Activated CD8-positive, alpha-beta memory T cell treated with anti-CD3 and anti-CD28 coated beads for 4 hours (primary cell): ENCODE measurements at places on chromosomes 7 and 10.

GRCh38 chr10:132365102-132365501 is 31.9 kb upstream of the PWWP2B start:
- no peak for DNase-seq

GRCh38 chr7:151873402-151873965 is 3.4 kb downstream of the PRKAG2 start:
- no peak for DNase-seq

GRCh38 chr10:79448732-79449049 is 3.3 kb upstream of the ZCCHC24 start:
- no peak for DNase-seq

DNA sequence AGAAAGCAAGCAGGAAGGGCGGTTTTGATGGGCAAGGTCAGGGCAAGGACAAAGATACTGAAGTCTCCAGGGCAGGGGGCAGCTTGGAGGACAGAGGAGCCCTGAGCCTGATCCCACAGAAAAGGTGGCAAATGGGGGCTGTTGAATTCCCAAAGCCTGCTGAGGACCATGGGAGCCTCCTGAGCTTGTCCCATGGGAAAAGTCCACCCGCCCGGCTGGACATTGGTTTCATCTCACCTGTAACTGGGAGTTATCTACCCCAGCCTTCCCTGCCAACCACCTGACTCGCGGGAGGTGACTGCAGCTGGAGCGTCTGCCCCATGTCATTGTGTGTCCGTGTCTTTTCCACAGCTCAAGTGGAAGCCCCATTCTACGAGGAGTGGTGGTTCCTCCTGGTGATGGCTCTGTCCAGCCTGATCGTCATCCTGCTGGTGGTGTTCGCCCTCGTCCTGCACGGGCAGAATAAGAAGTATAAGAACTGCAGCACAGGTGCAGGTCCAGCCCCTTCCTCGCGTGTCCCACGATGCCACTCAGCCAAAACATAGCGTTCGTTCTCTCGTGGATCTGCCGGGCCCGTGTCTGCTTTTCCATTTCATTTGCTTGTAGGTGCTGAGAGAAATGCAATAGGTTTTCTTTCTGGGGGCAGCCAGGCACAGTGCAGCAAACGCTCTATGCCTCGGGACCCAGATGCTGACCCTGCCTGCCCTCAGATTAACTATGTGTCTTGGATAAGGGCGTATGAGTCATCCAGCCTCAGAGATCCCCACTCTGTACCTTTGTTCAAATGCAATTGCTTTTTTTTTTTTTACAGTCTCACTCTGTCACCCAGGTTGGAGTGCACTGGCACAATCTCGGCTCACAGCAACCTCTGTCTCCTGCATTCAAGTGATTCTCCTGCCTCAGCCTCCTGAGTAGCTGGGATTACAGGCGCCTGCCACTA is 444.5 kb upstream of the FOXK1 start:
- DNase-seq, result no peak

- no peak for DNase-seq
Observed at GRCh38 chr7:21777921-21778320, 167.8 kb downstream of the CDCA7L start.

- DNase-seq, result no peak
Observed at GRCh38 chr7:26532471-26532870, 240.8 kb downstream of the SNX10 start.

GRCh38 chr7:22357311-22358175 is 589 bp upstream of the RAPGEF5 start:
- no peak for DNase-seq

DNA sequence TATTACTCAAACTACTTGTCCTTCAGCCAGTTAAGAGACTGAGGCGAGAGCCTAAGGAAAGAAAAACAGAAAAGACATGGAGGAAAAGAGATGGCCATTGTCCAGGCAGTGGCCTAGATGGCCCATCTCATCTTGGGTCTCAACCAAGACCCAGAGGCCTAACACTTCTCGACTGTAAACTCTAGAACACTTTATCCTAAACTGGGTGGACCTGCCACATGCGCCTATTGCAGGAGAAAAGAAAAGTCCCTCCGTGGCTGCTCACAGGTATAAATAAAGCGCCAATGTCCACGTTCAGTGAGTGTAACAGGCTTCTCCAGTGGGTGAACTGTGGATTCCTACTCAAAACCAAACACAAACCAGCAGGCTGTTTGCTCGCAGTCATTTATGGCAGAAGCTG is 92.7 kb upstream of the DDC start:
- DNase-seq, result no peak

- DNase-seq, result no peak
Observed at GRCh38 chr7:96188174-96188581, 133.7 kb downstream of the SLC25A13 start.

DNA sequence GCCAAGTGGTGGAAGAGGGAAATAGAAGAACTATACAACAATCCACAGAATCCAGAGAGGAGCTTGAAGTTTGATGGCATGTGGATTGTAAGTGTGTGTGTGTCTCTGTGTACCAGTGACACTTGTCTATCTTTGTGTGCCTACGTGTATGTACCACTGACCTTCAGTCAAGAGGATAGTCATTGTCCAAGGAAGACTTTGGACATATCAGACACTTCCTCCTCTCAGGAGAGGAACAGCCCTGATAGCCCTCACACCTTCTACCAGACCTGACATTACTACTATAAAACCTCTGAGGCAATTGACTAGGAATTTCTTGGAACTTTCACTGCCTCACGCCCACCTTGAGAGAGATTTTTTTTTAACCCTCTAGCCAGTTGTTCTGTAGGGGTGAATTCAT is 19.6 kb upstream of the MGAM2 start:
- DNase-seq, result no peak

DNA sequence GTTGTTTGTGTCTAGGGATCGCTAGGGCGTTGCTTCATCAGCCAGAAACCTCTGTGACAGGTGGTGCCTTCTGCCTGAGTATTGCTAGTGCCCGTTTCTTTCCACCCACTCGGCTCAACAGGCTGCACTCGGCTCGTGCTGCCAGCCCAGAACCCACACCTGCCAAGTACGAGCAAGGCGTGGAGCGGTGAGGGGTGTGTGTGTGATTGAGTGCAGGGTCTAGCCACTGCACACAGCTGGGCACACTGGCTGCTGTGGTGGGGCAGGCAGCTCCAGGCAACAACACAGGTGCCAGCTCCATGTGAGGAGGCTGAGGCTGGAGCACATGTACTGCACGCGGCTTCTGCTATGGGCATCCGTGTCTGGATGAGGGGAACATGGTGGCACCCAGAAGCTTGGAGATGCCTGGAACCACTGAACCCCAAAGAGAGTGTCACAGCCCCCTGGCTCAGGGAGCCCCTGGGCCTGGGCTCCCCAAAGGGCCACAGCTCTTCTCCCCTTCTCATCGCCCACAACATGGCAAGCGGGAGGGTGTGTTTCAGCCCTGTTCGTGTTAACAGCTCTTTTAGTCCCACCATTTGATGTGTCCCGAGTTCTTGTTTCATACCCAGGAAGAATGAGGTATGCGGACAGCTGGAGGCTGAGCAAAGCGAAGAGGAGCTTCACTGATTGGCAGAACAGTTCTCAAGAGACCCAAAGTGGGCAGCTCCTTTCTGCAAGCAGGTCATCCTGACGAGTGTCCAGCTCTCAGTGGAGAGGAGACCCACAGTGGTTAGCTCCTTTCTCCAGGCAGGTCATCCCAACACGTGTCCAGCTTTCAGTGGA is 78.1 kb downstream of the HDAC9 start:
- DNase-seq, result no peak

- DNase-seq, result no peak
Observed at GRCh38 chr7:111829221-111829620, 266.9 kb upstream of the IMMP2L start.

- DNase-seq, result no peak
Observed at GRCh38 chr10:76997631-76998030, 640.0 kb downstream of the KCNMA1 start.

DNA sequence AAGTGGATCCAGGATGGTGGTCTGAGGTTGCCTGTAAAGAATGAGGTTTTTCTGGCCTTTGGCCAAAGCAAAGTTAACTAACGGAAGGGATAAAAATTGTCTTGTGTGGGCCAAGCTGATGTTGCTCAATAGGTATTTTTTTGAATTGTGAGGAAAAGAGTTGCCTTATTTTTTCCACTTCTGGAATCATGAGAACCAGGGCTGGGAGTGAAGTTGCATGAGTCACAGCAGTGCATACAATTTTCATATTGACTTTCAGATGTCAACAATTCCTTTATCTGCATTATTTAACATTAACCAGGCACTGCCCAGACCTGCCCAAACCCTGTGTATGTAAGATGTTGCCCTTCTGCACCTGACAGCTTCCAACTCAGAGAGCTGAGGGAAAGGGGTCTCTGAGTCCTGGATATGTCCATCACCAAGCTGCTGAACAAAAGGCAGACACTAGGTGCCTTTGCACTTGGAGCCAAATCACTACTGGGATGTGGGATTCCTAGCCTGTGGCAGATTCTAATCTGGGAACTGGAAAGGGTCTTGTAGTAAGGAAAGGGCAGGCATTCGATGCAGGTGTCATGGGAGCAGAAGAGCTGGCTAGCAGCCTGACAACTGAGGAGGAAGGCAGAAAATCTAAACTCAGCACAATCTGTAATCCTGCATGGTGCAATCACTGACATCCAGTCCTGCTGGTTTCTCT is 52.3 kb upstream of the SLC35B4 start:
- no peak for DNase-seq

DNA sequence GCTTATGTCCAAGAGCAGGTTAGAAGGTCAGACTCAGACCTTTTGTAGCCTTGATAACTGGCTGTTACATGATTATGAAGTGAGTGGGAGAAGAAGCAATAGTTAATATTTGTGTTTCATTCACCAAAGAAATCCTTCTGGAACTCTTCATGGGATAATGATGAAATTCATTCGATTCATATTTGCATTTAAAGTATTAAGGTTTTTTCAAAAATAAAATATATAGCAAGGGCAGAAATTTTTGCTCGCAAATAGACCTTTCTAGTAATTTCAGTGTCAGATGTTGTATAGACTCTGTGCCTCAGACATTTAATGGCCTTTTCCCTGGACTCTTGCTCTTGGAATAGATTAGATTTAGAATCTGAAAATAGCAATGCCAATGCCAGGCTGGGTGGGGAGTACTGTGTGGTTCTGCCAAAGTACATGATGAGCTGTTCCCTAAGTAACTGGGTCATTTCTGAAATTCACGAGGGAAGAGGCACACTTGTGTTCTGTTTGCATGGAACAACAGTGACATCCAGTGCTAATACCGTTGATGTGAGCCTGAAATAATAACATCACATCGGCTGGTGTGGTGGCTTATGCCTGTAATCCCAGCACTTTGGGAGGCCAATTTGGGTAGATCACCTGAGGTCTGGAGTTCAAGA is 119.2 kb downstream of the MBL2 start:
- no peak for DNase-seq

- DNase-seq, result no peak
Observed at GRCh38 chr10:112827086-112827485, 123.0 kb upstream of the TCF7L2 start.

DNA sequence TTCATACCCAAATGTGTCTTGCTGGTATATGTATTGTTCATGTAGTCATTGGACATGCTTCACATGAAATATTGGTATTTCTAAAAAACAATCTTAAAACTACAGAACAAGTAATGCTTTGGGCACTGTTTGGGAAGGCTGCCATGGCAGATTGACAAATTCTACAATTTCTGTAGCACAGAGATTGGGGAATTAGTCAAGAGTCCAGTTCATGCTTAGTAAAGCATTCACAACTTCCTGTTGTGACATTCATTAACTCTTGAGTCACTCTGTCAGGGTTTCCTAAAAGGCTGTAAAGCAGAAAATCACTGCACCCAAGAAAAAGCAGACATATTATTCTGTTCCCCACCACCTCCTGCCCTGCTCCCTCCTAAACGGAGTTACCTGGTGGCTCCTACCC is 398.9 kb downstream of the PHTF2 start:
- DNase-seq, result no peak

DNA sequence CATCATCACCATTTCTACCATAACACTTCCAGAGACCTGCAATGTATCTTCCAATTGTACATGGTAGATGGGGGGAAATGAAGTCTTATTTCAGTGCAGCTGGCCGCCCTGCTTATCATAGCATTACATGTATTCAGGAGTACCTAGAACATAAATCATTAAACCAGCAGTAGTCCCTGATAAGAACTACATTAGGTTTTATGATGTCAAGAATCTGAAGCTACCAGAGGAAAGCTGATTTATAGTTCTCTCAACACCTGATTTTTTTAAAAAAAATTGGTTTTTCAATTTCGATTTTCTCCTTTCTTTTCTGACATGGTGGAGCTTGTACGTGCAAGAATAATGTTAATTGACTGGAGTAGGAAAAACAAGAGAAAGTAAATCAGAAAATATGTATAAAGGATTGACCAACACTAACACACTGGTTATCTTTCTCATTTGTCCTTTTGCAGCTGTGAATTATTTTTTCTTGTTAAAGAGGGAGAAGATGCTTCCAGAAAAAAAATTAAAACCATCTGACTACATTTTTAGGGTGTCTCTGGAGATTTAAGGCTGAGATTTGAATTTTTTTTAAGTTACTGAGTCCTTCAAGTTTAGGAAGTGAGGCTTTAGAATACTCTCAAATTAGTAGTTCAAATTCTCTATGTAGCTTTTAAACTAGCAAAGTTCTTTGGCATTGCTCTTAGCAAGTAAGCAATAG is 59.1 kb downstream of the CSTF2T start:
- DNase-seq, result no peak

DNA sequence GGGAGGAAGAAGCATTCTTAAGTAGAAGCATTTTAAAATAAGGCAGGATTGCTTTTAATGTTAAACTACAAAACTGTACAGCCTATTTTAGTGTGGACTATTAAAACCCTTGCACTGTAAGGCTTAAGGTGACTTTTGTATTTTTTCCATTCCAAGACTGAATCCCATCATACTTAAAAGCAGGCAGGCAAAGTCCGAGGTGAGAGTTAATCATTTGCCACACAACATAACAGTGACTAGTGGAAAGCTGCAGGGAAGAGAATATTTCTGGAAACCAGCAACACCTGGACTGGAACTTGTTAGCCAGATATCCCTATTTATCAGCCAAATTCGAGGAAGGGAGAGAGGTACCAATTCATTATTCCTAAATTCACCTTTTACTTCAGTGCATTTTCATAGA is 3.5 kb downstream of the PRR15 start:
- DNase-seq, result no peak

DNA sequence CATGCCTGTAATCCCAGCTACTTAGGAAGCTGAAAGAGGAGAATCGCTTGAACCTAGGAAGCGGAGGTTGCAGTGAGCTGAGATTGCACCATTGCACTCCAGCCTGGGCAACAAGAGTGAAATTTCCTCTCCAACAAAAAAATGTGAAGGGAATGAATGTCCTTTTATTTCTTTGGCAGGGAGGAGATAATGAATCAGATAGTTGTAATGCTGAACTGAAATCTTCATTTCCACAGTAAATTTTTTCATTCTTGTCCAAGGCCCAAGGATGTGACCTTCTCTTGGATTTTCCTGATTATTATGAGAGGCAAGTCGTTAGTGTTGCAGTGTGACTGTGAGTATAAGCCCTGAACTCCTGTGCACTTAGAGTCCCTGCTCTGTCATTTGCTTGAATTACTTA is 13.6 kb downstream of the STAMBPL1 start:
- no peak for DNase-seq
